ENCODE measurements at places on chromosomes 6 and 20.

GRCh38 chr6:35218456-35218855 lies 4.7 kb downstream of the SCUBE3 start:
- no peak for DNase-seq

GRCh38 chr6:39777218-39777617 lies 15.0 kb upstream of the DAAM2 start:
- no peak for DNase-seq

- DNase-seq: no peak
Observed at GRCh38 chr6:125843593-125843992, 52.8 kb downstream of the NCOA7 start.

GRCh38 chr20:2833761-2834160 lies 6.7 kb downstream of the PCED1A start:
- no peak for DNase-seq

GRCh38 chr20:39291301-39291700 lies 329.2 kb downstream of the DHX35 start:
- DNase-seq: no peak

GRCh38 chr6:114304304-114304887 lies 38.4 kb downstream of the HS3ST5 start:
- no peak for DNase-seq

GRCh38 chr6:113211170-113211569 lies 646.0 kb upstream of the MARCKS start:
- DNase-seq: no peak

Measured in NCI-H1092 (cell line).